ENCODE measurements at places on chromosomes 1 and 21.

DNA sequence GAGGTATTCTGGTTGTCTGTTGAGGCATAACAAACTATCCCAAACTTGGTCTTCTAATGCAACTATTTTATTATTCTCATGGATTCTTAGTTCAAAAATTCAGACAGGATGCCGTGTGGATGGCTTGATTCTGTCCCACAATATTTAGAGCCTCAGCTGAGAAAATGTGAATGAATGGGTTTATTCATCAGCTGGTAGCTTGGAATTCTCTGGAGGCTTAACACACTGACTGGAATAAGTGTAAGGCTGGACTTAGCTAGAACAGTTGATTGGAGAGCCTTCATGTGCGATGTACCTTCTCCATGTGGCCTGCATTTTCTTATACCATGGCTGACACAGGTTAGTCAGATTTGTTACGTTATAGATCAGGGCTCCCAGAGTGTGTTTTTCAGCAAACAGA, 30.8 kb downstream of the TNNI3K start:
- DNase-seq: no peak

- DNase-seq: no peak
Observed at GRCh38 chr1:235809688-235810397, 56.9 kb downstream of the LYST start.

GRCh38 chr1:217673387-217673786, 42.2 kb downstream of the SPATA17 start:
- DNase-seq: no peak

DNA sequence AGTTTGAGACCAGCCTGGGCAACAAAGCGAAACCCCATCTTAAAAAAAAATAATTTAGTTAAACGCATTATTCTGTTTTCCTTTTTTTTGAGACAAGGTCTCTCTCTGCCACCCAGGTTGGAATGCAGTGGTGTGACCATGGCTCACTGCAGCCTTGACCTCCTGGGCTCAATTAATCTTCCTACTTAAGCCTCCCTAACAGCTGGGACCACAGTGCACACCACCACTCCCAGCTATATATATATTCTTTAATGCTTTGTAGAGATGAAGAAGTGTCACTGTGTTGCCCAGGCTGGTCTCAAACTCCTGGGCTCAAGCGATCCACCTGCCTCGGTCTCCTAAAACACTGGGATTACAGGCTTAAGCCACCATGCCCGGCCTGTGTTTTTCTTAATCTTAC, 7.7 kb upstream of the KLF17 start:
- DNase-seq: no peak

- no peak for DNase-seq
Observed at GRCh38 chr1:113784104-113784779, 25.0 kb upstream of the PHTF1 start.

DNA sequence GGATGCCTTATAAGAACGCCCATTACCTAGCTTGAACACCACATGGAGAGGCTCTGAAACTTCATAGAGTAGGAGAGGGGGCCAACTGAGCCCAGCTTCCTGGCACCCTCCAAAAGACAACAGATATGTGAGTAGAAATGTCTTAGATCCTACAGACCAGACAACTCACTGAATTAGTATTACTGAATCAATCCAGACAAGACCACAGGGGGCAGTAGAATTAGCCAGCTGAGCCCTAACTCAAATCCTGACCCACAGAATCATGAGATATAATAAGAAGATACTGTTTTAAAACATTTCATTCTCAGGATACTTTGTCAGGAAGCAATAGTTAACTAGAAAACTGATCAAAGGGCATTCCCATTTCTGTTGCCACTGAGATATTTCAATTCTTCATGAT, 45.8 kb upstream of the C1orf21 start:
- DNase-seq: no peak

- no peak for DNase-seq
Observed at GRCh38 chr1:39800471-39800835, 11.8 kb upstream of the BMP8B start.

DNA sequence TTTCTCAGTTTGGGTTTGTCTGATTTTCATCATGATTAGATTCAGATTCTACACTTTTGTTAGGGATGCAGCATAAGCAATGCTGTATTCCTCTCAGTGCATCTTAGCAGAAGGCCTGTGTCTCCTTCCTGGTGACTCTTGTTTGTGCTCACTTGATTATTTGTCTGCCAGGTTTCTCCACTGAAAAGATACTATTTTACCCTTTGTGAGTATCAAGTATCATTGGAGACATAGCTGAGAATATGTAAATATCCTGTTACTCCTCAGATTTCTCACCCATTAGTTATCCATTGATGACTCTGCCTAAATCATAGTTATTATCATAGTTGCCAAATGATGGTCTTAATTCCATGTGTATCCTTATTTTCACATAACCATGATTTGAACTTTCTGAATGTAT, 148.5 kb downstream of the POU2F1 start:
- no peak for DNase-seq

DNA sequence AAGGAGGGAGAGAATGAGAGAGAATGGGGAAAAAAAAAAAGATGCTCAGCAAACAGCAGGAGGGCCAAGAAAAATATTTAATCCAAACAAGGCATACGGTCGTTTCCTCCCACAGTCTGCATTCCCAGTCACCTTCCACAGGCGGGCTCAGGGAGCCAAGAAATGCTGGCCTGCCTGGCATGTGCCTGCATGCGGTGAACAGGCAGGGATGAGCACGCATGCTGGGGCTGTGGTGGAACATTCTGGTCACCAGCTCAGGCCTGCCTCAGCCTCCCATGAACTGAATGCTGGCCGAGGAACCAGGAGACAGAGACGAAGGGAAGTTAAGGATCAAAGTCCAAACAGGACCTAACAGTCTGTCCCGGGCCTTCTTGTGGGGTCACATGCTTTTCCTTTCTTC, 335.3 kb downstream of the ASTN1 start:
- DNase-seq: no peak

DNA sequence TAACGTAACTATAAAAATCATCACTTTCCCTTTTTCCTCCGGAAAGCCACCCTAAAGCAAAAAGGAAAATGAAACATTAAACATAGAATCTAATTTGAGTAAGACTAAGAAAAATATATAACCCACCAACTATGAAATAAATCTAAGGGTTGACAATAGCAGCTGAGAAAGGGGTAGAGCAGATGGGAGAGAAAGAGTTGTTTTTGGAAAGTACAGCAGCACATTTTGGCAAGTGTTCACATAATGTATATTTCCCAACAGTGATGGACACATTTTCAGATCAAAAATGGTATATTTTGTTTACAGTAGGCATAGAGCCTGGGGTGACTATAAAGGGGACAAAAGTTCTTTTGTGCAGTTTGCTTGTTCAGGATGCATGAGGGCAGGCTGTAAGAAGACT, 1287.4 kb upstream of the B3GALT2 start:
- no peak for DNase-seq

- no peak for DNase-seq
Observed at GRCh38 chr1:198538579-198539364, 1.7 kb downstream of the ATP6V1G3 start.

DNA sequence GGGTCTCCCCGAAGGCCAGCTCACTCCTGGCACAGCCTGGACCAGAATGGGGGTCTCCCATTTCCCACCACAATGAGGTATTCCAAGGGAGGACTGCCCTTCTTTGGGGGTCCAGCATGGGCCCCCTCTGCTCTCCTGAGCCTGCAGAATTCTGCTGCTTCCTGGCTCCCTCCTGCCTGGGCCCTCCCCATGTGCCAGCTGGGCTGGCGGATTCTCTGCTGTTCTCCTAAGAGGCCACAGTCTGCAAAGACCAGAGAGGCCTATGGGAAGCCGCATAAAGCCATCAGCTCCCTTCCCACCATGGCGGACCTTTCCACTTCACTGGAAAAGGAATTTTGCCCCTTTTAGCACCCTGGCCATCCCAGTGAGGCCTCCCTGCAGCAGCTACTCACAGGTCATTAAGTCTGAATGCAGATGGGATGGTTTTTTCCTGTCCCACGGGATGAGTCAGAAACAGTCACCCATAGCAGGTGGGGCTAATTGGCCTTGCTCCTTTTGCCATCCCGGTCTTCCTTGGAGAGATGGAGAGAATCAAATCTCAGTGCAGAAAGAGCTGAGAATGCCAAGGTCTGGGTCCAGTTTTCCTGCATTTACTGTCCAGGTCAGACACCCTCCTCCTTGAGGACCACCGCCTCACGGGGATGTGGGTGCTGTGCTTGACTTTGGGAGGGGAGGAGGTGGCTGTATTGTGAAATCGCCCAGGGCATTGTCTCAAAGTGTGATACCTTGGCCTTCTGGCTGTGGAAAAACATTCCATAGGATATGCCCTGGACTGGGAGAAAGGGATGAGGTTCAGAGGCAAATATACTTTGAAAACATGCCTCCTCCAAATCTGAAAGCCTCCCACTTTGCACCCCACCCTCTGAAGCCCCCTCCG, 23.2 kb downstream of the MYBPH start:
- no peak for DNase-seq

DNA sequence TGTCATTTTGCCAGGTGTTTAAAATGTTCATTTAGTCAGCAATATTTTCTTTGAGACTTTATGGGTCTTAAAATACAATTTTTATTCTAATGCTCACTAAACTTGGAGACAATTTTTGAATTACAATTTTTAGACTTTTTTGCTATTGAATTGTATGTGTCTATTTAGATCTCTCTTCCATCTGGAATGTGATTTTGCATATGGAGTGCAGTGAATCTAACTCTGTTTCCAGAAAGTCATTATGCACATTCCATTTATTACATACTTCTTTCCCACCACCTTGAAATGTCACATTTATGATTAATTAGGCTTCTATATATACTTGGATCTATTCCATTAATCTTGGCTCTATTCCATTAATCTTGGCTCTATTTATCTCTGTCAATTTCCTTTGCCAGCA, 5.6 kb upstream of the TSPEAR start:
- no peak for DNase-seq

DNA sequence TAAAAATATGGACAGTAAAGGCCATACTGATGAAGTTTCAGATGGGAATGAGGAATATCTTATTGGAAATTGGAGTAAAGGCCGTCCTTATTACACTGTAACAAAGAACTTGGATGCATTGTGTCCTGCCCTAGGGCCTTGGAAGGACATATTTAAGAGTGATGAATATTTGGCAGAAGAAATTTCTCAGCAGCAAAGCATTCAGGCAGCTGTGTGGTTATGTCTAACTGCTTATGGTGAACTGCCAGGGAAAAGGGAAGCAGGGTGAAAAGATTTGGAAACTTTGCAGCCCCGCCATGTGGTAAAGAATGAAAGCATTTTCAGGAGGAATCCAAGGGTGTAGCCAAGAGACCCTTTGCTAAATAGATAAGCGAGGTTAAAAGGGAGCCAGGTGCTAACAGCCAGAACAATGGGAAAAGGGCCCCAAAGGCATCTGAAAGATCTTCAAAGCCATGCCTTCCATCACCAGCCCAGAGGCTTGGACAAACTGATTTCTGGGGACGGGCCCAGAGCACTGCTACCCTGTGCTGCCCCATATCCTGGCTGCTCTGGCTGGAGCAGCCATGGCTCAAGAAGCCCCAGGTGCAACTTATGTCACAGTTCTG, 200.0 kb downstream of the PTPRU start:
- no peak for DNase-seq

DNA sequence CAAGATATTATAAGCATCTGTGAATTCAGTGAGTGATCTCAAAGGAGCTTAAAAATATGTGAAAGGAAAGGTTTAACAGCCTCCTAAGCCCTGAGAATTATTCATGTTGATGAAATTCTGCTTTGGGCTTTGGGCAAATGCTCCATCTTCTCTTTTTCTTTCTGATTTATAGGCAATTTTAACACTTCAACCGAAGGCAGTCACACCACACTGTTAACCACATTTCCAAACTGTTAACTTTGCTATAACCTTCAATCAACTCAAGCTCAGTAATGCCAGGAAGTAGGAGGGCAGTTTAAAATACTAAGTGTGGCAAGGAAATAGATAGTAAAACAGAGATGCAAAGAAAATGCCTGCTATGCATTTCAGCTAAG, 54.4 kb upstream of the NEK7 start:
- no peak for DNase-seq

DNA sequence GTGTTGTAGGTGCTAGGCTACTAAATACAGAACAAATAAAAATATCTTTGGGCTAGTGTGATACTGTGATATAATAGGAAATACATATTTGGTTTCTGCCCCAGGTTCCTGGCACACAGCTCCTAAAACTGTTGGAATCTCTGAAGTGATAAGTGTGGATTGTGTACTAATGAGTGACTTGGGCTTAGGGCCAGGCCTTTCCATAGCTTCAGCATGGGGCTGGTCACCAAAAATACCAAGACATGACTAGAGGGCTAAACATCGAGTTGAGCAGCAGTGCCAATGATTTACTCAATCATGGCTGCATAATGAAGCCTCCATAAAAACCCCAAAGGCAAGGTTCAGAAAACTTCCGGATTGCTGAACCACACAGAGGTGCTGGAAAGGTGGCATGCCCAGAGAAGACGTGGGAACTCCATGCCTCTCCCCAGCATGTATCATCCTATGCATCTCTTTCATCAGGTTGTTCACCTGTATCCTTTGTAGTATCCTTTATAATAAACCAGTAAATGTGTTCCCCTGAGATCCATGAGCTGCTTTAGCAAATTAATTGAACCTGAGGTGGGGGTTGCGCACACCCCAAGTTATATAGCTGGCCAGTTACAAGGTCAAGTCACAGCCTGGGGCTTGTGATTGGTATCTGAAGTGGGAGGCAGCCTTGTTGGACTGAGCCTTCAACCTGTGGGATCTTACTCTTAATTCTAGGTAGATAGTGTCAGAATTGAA, 51.6 kb downstream of the ZMYM4 start:
- DNase-seq: no peak

GRCh38 chr1:33654267-33654834, 181.9 kb downstream of the ZSCAN20 start:
- no peak for DNase-seq

DNA sequence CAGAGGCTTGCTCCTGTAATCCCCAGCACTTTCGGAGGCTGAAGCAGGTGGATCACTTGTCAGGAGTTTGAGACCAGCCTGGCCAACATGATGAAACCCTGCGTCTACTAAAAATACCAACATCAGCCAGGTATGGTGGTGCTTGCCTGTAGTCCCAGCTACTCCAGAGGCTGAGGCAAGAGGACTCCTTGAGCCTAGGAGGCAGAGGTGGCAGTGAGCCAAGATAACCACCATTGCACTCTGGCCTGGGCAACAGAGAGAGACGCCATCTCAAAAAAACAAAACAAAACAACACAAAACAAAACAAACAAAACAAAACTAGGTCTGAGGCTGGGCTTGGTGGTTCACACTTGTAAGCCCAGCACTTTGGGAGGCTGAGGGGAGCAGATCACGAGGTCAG, 38.7 kb upstream of the RAP1GAP start:
- DNase-seq: no peak

GRCh38 chr1:10528066-10529014, 53.6 kb downstream of the PEX14 start:
- no peak for DNase-seq

DNA sequence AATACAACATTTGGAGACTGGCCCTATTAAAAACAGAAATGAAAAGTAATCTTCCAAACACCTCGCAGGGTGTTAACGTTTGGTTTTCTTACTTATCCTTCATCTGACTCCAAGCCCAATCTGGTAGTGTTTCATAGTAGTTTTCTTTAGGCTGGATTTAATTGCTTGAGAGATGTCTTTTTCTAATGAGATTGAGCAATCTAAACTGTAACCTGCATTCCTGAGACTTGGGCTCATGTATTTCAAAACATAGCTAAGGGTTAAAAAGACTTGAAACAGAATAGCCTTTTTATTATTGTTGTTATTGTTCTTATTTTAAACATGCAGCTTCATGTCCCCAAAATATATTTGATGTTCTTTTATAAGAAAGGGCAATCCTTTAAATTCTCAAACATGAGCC, 278.9 kb downstream of the TGFB2 start:
- DNase-seq: no peak
